ENCODE measurements at places on chromosomes 5 and 9.

GRCh38 chr9:88801214-88801796 lies 190.0 kb upstream of the S1PR3 start:
- DNase-seq, result no peak

DNA sequence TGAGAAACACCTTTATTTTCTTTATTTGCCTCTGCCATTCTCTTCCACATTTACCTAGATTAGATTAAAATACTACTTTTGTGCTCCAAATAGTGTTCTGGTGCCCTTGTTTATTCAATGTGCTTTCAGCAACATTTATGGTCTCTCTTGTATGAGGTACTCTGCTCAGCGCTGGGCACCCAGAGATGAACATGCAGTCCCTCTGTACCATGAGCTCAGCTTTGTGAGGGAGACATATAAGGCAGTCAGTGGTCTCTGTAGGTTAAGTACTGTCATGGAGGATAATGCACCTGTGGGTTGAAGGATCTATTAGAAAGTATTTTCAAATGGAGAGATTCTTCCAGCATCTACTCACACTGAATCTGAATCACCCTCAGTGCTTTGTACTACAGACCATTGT lies 176.5 kb downstream of the TAF11L14 start:
- no peak for DNase-seq

GRCh38 chr5:42951293-42951840 lies 88.8 kb downstream of the ANXA2R start:
- DNase-seq, result peak; percentile 93

DNA sequence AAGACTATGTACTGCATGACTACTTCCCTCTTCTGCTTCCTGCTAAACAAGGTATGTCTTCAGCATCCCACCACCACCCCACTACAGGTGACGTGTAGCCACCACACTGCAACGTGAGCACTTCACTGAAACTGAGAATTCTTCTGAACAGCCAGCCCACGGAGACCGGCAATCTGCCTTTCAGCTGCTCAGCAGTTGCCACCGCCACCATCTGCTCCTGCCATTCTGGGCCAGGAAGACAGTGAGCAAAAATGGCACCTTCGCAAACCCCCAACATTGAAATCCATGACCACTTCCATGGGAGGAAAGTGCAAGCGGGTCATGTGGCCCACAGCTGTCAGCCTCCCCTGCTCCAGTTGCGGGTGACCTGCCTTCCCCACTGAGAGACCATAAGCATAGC lies 443.4 kb upstream of the ST8SIA4 start:
- DNase-seq, result no peak

GRCh38 chr5:20486826-20487225 lies 498.8 kb upstream of the CDH18 start:
- DNase-seq, result no peak

GRCh38 chr9:95268681-95269080 lies 48.8 kb downstream of the FANCC start:
- no peak for DNase-seq

GRCh38 chr9:117340422-117340821 lies 74.4 kb downstream of the ASTN2 start:
- DNase-seq, result no peak

DNA sequence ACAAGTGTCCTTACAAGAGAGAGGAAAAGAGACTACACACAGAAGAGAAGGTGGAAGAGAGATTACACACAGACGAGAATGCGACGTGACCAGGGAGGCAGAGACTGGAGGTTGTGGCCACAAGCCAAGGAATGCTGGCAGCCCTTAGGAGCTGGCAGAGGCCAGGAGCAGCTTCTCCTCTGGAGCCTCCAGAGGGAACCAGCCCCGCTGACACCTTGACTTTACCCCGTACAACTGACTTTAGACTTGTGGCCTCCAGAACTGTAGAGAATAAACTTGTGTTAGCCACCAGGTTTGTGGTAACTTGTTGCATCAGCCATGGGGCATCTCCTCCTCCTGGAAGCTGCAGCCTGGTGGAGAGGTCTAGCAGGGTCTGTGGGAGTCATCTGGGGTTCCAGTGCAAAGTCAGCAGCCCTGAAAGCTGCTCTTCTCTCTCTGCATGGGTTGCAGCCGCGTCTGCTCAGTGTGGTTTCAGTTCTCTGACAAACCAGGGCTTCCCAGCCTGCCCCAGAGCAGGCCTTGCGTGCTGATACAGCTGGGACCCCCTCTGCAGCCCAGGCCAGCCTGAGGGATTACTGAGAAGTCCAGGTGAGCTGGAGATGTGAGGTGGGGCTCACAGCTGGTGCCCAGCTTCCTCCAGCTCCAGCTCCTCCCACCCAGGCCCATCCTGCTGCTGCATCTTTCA lies 30.8 kb upstream of the CNOT6 start:
- DNase-seq, result no peak

GRCh38 chr9:78542491-78543181 lies 245.7 kb downstream of the PSAT1 start:
- no peak for DNase-seq

GRCh38 chr5:149537374-149537975 lies 13.8 kb downstream of the CSNK1A1 start:
- DNase-seq, result no peak

DNA sequence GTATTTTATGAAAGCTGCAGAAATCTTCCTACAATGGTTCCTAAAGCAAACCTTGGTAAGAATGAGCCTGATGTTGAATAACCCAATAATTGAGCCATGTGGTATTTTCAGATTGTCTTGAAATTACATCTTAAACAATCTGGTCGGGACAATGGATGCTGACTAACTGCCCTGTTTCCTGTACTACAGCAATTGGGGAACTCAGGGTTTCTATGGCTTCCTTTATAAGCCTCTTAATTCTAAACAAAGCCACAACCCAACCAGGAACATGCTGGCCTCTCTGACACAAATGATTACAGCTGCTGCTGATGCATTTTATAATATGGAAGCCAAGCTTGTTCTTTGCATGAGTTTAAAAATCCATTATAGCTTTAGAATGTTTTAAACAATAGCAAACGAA lies 30.2 kb downstream of the PTPN3 start:
- no peak for DNase-seq

- DNase-seq, result no peak
These were observed 44.8 kb upstream of the CNTLN start for GRCh38 chr9:17090041-17090440.

GRCh38 chr5:158955636-158956035 lies 144.1 kb downstream of the EBF1 start:
- DNase-seq, result no peak

GRCh38 chr5:98583586-98583985 lies 189.9 kb upstream of the RGMB start:
- no peak for DNase-seq

GRCh38 chr5:83844449-83845068 lies 123.9 kb upstream of the HAPLN1 start:
- DNase-seq, result no peak

GRCh38 chr5:54905246-54905795 lies 80.1 kb downstream of the ESM1 start:
- DNase-seq, result no peak

- DNase-seq, result no peak
These were observed 97.6 kb downstream of the BASP1 start for GRCh38 chr5:17314907-17315471.

DNA sequence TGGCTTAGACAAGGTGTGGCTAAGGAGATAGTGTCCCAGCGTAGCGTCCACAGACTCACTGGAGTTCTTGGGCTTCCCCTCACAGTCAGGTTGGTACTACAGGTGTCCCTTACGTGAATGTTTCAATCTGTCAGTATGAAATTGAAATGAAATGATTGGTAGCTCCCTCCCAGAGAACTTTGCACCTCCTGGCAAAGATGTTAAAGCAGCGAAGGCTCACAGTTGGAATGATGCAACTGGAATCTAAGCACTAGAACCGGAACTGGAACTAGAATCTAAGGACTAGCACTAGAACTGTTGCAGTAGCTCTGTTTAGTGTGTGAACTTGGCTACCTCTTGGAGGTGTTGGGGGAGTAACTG lies 1.1 kb downstream of the SLC31A1 start:
- DNase-seq, result no peak

- no peak for DNase-seq
These were observed 51.9 kb upstream of the COL5A1 start for GRCh38 chr9:134589748-134590147.

DNA sequence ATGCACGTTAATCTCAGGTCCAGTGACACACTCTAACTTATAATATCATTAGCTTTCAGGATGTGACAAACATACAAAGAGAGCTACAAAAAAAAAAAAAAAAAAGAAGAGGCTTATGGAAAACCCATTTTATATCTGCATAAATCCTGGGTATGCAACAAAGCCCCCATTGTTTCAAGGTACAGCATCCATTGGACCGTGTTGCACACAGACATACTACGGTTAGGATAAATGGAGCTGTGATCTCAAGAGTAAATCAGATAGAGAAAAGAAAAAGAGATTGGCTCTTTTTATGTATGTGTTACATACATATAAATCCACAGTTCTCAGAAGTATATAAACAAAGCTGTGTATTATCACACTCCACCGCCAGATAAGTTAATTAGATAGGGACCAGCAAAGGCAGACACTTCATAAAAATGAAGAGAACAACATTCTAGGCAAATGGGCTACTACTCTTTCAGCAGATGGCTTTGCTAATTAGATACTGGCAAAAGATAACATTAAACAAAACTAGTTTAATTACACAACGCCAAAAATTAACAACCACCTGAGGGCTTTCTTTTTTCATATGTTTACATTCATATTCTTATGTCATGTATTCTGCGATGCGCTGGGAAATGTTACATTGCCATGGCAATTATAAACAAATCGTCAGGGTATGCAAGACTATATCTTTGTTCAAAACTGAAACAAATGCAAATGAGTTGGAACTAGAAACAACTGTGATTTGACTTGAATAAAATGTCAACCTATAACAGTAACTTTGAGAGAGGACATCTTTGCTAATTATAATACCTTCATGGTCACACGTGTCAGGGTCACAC lies 304.2 kb downstream of the SEMA5A start:
- DNase-seq, result no peak

- peak; percentile 27 for DNase-seq
These were observed 132.2 kb downstream of the FBXO4 start for GRCh38 chr5:42057254-42057690.

- DNase-seq, result no peak
These were observed 53.1 kb downstream of the AK8 start for GRCh38 chr9:132824951-132825350.

- no peak for DNase-seq
These were observed 1.2 kb downstream of the MTAP start for GRCh38 chr9:21803649-21804048.

GRCh38 chr5:160539431-160539830 lies 117.8 kb downstream of the PTTG1 start:
- DNase-seq, result no peak

GRCh38 chr5:106634375-106634774 lies 1036.4 kb downstream of the EFNA5 start:
- no peak for DNase-seq

DNA sequence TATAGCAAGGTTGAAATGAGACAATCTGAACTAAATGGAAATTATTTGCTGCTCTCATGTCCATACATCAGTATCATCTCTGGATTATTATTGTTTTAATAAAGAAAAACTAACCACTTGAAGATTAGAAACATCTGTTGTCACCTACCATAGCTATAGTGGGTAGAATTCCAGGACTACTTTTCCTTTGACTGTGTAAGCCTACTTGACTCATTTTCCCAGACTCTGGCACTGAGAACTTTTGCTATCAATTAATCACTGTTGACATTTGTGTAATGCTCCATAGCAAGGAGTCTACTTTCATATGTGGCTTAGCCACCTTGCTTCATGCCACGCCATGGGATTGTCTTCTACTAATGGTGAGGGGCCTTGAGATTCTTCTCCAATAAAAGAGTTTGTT lies 59.9 kb upstream of the ARRDC3 start:
- DNase-seq, result no peak

- DNase-seq, result no peak
These were observed 73.5 kb upstream of the PTGER4 start for GRCh38 chr5:40606077-40606765.

GRCh38 chr5:150394131-150394530 lies 18.6 kb downstream of the CD74 start:
- no peak for DNase-seq

DNA sequence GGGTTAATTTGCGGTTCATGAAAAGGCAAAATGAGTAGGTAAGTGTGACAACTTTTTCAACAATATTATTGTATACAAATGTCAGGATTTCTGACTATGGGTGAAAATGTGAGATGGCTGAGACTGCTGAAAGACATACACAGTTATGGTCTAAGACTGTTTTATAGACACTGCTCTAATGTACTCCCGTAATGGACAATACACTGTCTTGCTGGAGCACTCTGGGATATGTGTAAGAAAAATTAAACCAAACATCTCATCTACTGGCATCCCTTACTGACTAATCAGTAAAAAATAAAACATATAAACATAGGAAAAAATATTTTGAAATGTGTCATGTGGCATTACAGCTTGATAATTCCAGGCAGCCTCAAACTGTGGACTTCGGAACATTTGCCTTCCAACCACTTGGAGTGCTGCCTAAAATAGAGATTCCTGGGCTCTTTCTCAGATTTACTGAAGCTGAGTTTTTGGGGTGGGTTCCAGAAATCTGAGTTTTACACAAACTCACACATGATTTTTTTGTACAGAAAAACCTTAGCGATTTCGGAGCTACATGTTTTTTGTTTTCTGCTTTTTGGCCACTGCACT lies 233.9 kb upstream of the TBCA start:
- no peak for DNase-seq

DNA sequence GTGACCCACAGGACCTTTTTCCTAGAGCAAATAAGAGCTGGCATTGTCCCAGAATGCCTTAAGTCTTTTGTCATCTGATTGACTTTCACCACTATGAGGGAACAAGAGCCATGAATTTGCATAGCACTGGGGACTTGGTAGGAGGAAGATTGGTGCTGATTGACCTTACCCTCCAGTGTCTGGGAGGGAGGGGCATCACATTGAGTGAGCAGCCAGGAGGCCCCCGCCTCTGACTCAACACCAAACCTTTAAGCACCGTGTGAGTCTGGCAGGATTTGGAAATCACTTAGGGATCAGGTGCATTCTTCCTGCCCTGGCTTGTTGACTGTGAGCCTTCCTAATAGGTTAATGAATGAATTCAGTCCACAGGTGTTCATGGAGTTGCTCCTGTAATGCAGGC lies 40.7 kb downstream of the WNK2 start:
- DNase-seq, result no peak

- peak; percentile 21 for DNase-seq
These were observed at the start of gene SIT1 for GRCh38 chr9:35650341-35651158. TSS of gene SIT1 (minus strand) at chr9:35650931. CDS start at chr9:35650853, 78 bp downstream.

GRCh38 chr9:68996462-68996861 lies 17.5 kb downstream of the PRKACG start:
- DNase-seq, result no peak

DNA sequence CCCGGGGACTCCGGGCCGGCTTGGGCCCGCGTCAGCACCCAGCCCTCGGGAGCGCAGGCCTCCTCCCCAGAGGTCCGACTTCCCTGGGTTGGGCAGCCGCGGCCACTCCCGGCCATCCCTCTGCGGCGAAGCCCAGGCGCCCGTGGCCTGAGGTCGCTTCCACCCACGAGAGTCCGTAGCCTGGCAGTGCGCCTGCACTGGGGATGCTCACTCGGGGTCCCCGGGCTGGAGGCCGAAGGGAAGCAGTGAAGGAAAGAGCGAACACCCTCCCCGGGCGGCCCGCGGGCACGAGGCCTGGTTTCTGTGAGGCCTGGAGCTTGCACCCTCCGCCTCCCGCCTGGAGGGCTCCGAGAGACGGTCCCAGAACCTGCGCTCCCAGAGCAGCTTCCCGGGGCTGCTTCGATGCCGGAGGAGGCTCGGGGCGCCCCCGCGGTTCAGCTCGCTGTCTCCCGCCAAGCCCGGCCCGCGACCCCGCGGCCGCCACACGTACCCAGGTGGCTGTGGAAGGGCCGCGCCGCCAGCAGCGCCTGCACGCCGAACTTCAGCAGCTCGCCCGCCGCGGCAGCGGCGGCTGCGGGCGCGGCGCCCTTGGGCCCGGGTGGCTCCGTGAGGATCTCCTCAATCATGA lies 607 bp downstream of the BARX1 start:
- no peak for DNase-seq
